ENCODE measurements at places on chromosomes 16 and 17.

GRCh38 chr17:49979748-49980479, 10.9 kb downstream of the DLX4 start:
- DNase-seq, result no peak

GRCh38 chr16:29790949-29791844, 646 bp downstream of the KIF22 start:
- peak; percentile 33 for DNase-seq

GRCh38 chr16:75007443-75007842, 8.6 kb downstream of the ZNRF1 start:
- DNase-seq, result no peak

GRCh38 chr16:66881014-66881417, 701 bp downstream of the PDP2 start:
- no peak for DNase-seq
